ENCODE measurements at places on chromosomes 16 and 17.

DNA sequence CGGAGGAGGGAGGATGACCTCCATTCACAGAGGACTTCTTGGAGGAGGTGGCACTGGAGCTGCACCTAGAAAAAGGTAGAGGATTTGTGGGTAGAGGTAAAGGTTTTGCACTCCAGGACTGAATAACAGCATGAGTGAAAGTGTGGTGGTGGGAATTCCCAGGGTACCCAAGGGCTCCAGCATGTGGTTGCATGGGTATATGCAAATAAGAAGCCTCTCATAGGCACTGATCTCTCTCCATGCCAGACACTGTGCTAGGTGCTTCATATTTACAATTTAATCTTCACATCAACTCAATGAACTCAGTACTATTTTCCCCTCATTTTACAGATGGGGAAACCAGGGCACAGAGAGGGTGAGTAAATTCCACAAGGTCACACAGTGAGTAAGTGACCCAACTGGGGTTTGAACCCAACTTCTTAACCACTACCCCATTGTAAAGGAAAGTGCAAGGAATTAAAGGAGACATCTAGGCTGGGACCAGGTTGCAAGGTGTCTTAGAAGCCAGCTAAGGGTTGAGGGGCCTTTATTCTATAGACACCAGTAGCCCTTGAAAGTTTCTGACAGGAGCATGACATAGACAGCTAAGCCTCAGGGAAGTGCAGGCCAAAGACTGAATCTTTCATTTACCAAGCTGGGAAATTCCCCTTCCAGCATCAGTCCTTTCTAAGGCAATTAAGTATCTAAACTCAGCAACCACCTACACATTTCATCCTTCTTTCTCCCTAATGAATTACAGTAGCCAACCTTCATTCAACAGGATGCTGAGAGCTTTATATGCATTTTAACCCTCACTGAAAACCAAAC is 21.3 kb downstream of the SCNN1B start:
- no peak for DNase-seq

GRCh38 chr17:79276821-79277220 is 202.2 kb downstream of the ENGASE start:
- DNase-seq = no peak

GRCh38 chr17:44608727-44609435 is 47.4 kb upstream of the MEIOC start:
- no peak for DNase-seq

DNA sequence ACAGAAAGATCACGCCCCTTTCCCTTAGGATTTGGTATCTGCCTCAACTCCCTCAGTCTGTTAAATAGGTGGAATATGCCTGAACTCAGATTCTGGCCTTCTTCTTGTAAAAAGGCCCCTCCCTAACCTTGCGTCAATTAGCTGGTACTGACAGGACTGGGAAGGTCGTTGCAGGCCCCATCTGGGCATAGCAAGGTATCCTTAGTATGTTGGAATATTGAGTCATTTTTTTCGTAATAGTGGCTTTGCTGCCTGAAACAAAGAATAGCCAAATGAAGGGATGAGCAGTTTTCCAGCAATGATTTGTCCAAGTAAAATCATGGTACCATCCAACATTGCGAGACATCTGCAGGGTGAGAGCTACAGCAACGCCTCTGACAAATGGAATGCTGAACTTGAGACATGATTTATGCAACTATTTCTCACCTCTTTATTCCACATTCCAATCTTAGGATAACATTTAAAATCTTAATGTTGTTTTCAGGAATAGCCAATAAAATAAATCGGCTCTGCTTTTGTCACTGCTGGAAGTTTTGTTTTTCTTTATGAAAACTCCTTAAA is 39.3 kb upstream of the BRD7 start:
- no peak for DNase-seq

- no peak for DNase-seq
These were observed 44.3 kb downstream of the ERN1 start for GRCh38 chr17:64085650-64086005.

- DNase-seq = no peak
These were observed 14.1 kb downstream of the CCL4 start for GRCh38 chr17:36117505-36118382.

Data from activated gamma-delta T cell treated with anti-CD3 and anti-CD28 coated beads, Interleukin-2, amount 50 U/mL, for 16 hours (primary cell).